ENCODE measurements at places on chromosomes 12 and 14. TPM values are rescaled to one million over a fixed set of nuclear protein-coding genes. Genes with fewer than 3 reads are reported as not detected.

GRCh38 chr12:6541371-6542165 lies 7.3 kb downstream of the GAPDH start:
- DNase-seq = no peak

DNA sequence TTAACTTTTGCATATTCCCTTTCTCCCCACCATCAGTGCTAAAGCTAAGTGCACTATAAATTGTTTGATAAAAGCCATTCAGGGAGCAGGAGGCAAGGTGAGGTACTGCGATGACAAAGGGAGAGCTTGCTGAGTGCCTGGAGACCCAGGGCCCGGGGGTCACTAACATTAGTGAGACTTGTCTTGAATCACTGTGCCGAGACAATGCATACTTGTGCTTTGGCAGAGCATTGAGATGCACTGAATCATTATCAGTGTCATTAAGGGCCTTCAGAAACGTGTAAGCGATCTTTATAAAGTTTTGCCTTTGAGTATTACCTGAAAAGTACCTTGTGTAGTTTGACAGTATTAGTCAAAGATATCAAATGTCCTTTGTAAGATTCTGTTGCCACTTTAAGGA lies 447.5 kb downstream of the PCNX1 start:
- DNase-seq = no peak

DNA sequence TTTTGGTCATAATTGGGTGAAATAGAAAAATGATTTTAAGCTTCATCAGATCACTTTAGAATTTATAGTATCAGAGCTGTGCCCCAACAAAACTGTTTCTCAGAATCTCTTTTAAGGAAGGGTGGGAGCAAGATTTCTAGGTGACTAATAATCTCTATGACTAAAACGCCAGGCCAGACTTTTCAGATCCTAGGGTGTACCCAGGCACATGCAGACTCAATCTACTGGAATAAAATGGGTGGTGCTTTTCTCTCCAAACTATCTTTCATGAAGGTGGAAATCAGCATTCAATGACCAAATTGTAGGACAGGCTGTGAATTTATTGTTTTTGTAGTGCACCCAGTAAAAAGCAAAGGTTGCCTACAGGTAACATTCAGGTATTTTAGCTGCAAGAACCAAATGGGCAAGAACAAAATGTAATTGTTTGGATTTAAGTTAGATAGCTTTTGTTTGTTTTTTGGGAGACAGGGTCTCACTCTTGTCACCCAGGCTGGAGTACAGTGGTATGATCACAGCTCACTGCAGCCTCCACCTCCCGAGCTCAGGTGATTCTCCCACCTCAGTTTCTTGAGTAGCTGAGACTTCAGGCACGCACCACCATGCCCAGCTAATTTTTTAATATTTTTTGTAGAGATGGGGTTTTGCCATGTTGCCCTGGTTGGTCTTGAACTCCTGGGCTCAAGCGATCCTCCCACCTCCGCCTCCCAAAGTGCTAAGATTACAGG lies 49.5 kb downstream of the PPP2R5C start:
- no peak for DNase-seq

GRCh38 chr12:27974735-27975221 lies 2.2 kb upstream of the PTHLH start:
- no peak for DNase-seq

DNA sequence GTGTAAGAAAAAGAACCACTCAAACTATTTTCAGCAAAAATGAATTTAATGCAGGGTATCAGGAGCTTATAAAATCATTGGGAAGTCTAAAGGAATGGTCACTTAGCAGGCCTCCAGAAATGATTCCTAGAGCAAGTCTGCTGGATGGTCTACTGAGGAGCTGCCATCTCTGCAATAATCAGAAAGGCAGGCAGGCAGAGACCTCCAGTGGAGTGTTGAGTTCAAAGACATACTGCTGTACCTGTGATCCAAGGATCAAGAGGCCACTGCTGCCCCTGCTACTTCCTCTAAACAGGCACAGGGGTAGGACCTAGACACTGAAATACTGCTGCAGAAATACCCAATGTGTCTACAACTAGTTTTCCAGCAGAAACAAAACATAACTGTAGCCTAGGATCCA lies 14.5 kb upstream of the KICS2 start:
- no peak for DNase-seq

- no peak for DNase-seq
Measured at GRCh38 chr14:75806352-75806832, 145.3 kb downstream of the TTLL5 start.

The OTUB2 gene
- total RNA-seq = 0.27 TPM

GRCh38 chr12:5515458-5515857 lies 83.5 kb downstream of the NTF3 start:
- no peak for DNase-seq

DNA sequence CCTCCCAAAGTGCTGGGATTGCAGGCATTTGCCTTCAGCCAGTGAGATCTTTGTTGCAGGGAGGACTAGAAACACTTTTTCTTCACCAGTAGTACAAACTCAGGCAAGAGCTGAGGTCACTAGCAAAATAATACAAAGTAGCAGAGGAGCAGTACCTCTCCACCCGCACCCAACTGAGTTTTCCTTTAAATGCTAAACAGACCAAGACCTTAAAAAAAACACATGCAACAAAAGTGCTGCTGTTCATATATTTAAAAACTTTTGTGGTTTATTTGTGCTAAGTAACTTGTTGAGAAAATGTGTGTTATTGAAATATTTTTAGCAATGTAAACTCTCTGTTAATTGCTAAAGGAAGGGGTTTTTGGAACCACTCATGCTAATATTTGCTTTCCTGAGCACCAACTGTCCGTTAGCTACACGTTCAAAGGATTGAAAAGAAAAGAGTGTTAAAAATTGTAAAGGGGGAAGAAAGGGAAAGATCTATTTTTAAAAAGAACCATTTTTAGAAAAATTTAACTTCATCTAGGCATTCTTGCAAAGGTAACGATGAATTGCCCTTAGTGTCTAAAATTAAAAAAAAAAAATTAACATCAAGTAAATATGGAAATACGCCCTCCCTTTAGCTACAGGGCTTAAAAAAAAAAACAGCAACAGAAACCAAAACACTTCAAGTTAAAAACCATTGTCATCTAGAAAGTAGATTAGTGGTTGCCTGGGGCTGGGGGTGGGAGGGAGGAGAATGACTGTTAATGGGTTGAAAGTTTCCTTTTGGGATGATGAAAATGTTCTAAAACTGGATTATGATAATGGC lies 114.0 kb upstream of the KRAS start:
- no peak for DNase-seq

The PPM1H gene
- total RNA-seq = 6.0 TPM

The PLA2G1B gene
- not detected for total RNA-seq

The SLC6A13 gene
- total RNA-seq = 1.8 TPM

GRCh38 chr14:79383031-79383430 lies 828.3 kb downstream of the DIO2 start:
- DNase-seq = no peak

DNA sequence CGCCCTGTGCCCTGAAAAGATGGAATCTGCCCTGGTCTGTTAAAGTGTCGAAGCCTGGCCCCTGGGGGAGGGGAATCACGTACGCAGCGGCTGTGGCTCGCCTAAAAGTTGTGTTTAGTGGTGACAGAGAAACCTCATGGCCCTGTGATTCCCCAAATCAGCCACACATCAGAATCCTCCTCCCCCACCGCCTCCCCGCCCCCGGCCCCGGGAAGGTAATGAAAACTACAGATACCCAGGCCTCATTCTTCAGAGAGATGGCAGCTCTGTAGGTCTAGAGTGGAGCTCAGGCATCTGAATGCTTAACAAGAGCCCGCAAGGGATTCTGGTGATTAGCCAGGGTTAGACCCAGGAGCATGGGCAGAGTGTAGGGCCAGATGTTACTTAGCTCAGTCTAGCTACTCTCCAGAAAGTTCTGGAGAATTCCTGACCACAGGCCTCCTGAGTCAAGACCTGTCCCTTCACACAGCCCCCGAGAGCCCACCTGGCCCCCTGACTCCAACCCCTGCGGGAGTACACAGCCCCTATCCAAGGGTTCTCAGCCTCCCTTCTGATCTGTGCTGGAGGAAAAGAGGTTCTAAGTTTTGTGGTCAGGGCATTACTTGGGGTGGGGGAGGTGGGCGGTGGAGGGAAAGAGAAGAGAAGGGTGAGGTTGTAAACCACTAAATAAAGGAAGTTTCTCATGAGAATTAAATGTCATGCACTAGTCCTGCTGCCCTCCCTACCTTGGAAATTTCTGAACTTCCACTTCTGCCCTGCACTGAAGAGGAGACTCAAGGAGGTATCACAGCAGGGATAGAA lies 114.8 kb downstream of the PLXNC1 start:
- no peak for DNase-seq

The ASB2 gene
- total RNA-seq = 251 TPM

- DNase-seq = no peak
Measured at GRCh38 chr14:22614240-22614799, 16.2 kb downstream of the ABHD4 start.

DNA sequence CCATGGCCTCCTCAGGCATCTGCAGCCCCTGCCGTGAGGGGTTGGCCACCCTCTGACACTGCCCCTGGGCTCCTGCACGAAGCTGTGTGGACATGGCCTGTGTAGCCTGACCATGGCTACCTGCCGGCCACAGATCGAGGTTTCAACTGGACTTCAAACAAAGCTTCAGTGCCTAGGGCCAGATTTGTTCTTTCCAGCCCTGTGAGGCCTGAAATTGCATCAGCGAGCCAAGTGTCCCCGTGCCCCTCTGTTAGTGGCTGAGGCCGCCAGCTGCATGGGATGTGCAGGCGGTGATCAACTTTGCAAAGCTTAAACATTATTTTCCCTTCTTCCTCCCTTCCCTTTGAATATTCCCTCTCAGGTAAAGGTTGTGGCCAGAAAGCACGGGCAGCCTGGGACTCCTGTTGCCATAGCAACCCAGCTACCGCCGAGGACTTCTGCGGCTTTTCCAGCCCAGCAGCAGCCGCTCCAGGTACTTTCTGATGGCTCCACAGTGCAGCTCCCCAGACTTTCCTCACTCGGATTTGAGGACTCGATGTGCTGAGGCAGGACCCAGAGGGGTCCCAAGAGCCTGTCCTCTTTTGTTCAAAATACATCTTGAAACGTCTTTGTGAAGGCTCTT lies 35.8 kb downstream of the DDX51 start:
- DNase-seq = no peak

The POLR3B gene
- total RNA-seq = 8.5 TPM

DNA sequence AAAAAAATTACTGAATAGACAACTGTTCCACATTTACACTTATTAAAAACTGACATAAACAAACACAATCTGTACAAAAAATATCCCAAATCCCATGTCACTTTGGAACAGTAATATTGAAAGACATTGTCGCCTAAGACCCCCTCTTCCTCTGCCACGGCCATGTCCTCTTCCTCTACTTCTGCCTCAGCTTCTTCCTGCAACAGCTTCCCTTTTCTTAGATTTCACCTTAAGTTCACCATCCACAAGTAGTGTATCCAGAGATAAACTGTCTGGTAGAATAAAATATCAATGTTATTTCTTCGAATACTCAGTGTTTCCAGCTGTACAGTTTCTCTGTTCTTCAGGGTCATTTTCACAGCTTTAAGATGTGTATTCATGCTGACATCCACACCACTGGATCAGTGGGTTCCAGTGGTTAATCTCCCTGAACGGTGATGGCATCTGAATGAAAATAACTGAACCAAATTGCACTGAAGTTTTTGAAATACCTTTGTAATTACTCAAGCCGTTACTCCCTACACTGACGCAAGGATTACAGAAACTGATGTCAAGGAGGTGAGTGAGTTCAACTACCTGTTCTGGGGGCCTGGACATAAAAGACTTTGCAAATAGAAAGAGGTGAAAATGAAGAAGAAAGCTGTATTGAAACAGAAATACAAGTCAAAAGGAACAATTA lies 208.5 kb downstream of the C12orf50 start:
- DNase-seq = no peak
